ENCODE measurements at places on chromosomes 5 and 9. TPM values are rescaled to one million over a fixed set of nuclear protein-coding genes. Genes with fewer than 3 reads are reported as not detected.

DNA sequence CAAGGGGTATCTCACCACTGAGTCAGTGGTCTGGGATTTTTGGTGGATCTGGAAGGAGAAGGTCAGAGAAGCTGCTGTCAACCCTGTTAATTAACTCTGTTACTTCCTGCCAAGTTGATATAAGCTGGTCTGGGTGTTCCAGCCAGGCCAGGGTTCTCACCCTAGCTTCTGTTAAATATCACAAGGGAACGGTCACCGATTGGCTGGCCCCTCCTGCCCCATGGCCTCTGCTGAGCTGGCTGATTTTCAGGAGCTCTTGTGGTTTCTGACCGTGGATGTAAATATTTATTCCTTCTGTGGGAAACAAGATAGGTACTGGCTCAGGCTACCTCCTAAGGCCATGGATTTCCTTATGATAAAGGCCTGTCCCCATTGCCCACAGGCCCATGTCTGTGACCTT lies 1.0 kb downstream of the ADAMTS13 start:
- no peak for DNase-seq

GRCh38 chr9:1460143-1460769 lies 410.1 kb downstream of the DMRT2 start:
- no peak for DNase-seq

DNA sequence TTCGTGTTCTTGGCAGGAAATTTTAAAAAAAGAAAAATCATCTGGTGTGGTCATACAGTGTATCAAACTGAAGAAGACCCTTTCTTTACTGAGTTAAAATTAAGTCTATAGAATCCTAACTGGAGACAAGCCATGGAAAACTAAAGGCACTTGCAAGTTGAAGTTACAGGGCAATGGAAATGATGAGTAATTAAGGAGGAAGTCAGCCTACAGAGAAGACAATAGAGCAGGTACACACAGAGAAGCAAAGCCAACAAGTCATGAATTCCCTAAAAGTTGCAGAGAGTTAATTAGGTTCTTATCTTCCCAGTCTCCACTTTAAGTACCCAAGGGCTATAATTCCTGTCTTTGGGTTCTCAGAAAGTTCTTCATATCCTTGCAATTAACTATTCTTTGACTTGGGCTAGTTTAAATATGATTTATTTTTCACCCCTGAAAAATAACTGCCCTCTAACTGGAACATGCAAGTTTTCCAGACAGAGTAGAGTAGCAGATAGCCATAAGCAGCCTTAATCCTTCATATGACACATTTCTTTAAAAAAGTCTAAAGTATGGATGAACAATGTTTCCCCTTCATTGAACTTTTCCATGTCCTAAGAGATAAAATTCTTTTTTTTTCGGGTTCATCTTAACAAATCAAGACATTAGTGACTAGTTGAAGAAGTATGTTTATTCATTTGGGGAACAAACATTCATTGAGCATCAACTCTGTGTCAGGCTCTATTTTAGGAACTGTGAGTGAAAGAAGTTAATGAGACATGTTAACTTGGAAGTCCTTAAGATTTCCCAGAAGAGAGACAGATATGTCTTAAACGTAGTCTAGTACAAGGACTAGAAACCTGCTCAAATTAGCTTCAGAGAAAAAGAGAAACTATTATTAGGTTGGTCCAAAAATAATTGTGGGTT lies 5.2 kb upstream of the ITGA2 start:
- no peak for DNase-seq

GRCh38 chr5:74517700-74518099 lies 122.8 kb downstream of the ENC1 start:
- no peak for DNase-seq

- DNase-seq, result peak; percentile 82
Observed at GRCh38 chr5:151026679-151027078, 6.3 kb downstream of the GPX3 start.

GRCh38 chr5:62431735-62432620 lies 19.4 kb downstream of the IPO11 start:
- no peak for DNase-seq

DNA sequence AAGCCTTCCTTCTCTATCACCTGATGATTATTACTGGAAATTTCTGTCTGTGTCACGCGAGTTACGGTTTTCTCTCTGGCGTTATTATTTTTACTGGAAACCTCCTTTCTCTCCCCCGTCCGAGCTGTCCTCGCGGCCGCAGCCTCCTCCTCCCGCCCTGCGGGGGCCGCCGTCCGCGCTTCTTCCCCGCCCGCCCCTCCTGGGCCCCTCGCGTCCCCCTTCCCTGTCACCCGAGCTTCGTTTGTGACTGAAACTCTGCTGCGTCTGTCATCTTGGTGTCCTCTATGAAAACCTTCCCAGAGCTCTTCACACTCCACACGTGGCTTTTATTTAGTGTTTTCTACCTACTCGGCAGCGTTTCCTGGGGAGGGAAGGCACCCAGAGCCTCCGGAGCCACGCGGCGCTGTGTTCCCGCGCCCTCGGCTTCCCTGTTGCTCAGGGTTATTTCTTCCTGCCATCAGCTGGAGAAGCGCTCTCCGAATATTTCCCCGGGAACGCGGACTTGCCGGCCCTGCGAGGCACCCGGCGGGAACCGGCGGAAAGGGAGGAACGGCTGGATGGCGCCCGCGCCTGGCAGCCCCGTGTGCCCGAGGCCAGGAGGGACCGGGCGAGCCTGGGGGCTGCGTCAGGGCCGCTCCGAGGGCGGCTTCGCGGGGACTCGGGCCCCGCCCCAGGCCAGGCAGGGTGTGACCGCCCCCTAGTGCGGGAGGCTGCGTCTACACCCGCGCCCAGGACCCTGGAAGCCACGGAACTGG lies 33.9 kb downstream of the TRIP13 start:
- DNase-seq, result peak; percentile 71

- DNase-seq, result no peak
Observed at GRCh38 chr9:116390303-116391228, 237.0 kb downstream of the PAPPA start.

- DNase-seq, result peak; percentile 83
Observed at GRCh38 chr5:73215891-73216610, 43.1 kb downstream of the TMEM174 start.

DNA sequence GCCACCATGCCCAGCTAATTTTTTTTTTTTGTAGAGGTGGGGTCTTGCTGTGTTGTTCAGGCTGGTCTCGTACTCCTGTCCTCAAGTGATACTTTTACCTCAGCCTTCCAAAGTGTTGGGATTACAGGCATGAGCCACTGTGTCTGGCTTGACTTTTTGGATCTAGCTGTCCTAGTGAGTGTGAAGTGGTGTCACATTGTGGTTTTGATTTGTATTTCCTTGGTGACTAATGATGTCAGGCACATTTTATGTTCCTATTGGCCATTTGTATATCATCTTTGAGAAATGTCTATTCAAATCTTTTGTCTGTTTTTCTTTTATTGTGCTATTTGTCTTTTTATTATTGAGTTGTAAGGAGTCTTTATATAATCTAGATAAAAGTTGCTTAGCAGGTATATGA lies 53.5 kb upstream of the MCCC2 start:
- no peak for DNase-seq

DNA sequence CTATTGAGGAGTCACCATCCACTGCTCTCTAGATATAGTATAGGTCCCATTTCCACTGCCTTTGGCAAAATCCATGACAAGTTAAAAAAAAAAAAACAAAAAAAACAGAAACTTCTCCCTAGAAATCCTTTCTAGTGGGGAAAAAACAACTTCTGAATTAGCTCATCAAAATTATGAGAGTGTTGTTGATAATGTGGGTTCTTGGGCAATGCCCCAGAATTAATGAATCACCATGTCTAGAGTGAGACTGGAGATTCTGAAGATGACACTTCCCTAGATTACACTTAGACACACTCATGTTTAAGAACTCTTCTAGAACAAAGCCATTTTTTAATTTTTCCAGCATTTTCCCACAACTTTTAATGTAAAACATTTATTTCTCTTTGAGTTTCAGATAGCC lies 728.0 kb upstream of the C9orf72 start:
- no peak for DNase-seq

- no peak for DNase-seq
Observed at GRCh38 chr5:45411971-45412612, 284.1 kb downstream of the HCN1 start.

DNA sequence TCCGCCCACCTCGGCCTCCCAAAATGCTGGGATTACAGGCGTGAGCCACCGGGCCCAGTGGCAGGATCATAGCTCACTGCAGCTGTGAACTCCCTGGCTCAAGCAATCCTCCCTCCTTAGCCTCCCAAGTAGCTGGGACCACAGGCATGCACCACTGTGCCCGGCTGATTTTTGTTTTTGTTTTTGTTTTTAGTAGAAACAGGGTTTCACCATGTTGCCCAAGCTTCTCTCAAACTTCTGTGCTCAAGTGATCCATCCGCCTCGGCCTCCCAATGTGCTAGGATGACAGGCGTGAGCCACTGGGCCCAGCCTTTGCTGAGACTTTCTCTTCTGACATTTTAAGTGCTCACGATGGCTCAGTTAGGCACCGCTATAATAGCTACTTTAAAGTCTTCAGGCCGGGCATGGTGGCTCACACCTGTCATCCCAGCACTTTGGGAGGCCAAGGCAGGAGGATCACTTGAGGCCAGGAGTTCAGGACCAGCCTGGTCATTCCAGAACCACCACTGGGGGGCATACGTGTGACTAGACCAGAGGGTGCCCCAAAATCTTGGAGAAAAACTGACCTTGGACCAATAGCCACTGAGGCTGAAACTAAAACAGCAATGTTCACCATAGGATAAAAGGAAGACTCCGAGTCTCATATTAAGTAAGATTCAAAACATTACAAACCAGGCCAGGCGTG lies 3.1 kb upstream of the ENTPD8 start:
- no peak for DNase-seq

GRCh38 chr5:15002791-15003190 lies 131.2 kb upstream of the ANKH start:
- DNase-seq, result no peak

DNA sequence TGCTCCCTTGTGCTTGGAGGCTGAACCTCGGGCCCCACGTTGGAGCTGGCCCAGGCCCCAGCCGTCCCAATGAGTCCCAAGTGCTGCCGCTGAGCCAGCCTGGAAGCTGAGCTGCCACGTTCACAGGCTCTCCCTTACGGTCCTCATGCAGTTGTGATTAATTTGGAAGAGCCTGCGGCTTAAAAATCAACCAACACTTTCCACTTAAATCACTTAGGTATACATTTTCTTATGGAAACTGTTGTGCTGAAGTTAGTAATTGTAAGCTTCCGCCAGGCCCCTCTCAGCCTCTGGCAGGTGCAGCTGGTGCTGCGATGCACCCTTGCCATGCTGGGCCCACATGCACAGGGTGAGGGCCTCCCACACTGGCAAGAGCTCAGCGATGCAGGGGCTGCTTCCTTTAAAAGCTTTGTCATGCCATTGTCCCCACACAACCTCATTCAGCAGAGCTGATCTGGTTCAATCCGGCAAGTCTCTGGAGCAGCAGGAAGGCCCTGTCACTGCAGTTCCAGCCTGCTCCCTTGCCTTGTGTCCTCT lies 61.0 kb downstream of the IPPK start:
- DNase-seq, result no peak

GRCh38 chr5:88659529-88660263 lies 223.3 kb downstream of the MEF2C start:
- no peak for DNase-seq

- DNase-seq, result no peak
Observed at GRCh38 chr5:91127456-91128081, 255.5 kb downstream of the ARRDC3 start.

GRCh38 chr5:112064271-112064701 lies 307.3 kb upstream of the NREP start:
- no peak for DNase-seq

GRCh38 chr9:90022474-90022873 lies 417.7 kb downstream of the GADD45G start:
- no peak for DNase-seq

- no peak for DNase-seq
Observed at GRCh38 chr9:18488886-18489285, 14.9 kb downstream of the ADAMTSL1 start.

- DNase-seq, result no peak
Observed at GRCh38 chr9:109997682-109998081, 210.3 kb downstream of the C9orf152 start.

DNA sequence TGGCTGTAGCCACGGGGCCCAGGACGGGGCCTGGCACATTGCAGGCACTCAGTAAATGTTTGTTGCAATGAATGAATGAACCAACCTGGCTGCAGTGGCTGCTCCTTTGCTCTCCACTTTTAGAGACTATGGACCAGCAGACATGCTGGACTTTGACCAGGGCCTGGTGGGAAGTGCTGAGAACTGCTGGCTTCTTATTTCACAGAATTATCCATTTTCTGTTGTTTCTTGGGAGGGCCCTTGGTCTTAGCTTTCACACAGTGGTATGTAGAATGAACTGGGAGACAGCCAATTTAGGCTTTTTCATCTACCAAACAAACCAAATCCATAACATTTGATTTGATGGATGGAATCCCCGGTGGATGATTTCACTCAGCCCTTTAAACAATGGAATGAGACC lies 78.0 kb upstream of the LHFPL2 start:
- DNase-seq, result no peak

DNA sequence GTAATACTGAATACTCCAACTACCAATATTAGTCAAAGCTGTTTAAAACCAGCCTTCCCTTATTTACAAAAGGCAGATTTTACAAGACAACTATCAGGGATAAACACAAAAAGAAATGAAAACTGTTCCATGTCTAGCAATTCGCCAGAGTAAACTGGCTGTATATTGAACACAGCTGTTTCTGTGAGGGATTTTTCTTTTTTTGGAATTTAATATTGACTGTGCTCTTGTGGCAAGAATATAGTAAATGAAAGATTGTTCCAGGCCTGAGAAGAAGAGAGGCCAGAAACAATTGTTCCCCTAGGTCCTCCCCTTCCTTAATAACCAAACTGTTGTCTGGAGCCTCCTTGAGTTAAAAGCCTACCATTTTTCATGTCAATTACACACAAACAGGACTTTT lies 188.6 kb downstream of the PDE4D start:
- no peak for DNase-seq

GRCh38 chr9:114962809-114963208 lies 32.4 kb upstream of the TNFSF8 start:
- DNase-seq, result no peak

DNA sequence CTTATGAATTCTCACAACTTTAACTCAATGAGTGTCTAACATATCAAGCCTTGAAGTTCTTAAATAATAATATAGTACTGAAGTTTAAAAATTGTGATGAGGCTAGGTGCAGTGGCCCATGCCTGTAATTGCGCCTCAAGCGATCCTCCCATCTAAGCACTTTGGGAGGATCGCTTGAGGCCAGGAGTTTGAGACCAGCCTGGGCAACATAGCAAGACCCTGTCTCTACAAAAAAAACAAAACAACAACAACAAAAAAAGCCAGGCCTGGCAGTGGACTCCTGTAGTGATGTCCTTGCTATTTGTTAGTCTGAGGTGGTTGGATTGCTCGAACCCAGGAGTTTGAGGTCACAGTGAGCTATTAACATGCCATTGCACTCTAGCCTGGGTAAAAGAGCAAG lies 98.4 kb downstream of the ADGRV1 start:
- DNase-seq, result no peak

- DNase-seq, result peak; percentile 64
Observed at GRCh38 chr5:88826646-88827585, 56.1 kb downstream of the MEF2C start.

GRCh38 chr9:15622318-15622971 lies 69.6 kb downstream of the CCDC171 start:
- DNase-seq, result no peak

- no peak for DNase-seq
Observed at GRCh38 chr5:114192108-114192507, 169.8 kb upstream of the KCNN2 start.

Gene RAPGEF1
- 50.7 TPM for total RNA-seq

Gene HEMGN
- total RNA-seq, result not detected

Gene LVRN
- 3.0 TPM for total RNA-seq

Gene TSC1
- 36.2 TPM for total RNA-seq

Gene PCDHGC4
- total RNA-seq, result 7.5 TPM

Gene N4BP3
- 0.95 TPM for total RNA-seq

Gene FOXD1
- 0.36 TPM for total RNA-seq

Gene ARID3C
- not detected for total RNA-seq

Gene CYSTM1
- total RNA-seq, result 51.7 TPM

Gene DBH
- not detected for total RNA-seq
